ENCODE measurements at places on chromosomes 4 and X.

- DNase-seq: no peak
Observed at GRCh38 chr4:147772056-147772455, 40.2 kb downstream of the ARHGAP10 start.

DNA sequence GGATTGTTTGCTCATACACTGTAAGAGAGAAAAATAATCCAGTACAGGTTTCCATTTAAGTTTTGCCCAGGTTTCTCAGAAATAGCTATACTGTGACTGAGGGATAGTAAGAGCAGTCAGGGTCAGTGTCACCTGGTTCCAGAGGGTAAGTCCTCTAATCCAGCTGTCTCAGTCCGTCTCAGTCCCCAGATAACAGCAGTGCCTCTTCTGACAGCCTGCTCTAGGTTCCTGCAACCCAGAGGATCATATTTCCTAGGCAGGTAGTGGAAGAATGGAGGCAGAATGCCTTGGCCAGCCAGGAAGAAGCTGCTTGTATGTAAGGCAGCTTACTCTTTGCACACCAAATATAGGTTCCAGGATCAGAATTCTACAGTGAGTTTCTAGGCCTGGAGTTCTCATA, 22.6 kb upstream of the GNRHR start:
- no peak for DNase-seq

DNA sequence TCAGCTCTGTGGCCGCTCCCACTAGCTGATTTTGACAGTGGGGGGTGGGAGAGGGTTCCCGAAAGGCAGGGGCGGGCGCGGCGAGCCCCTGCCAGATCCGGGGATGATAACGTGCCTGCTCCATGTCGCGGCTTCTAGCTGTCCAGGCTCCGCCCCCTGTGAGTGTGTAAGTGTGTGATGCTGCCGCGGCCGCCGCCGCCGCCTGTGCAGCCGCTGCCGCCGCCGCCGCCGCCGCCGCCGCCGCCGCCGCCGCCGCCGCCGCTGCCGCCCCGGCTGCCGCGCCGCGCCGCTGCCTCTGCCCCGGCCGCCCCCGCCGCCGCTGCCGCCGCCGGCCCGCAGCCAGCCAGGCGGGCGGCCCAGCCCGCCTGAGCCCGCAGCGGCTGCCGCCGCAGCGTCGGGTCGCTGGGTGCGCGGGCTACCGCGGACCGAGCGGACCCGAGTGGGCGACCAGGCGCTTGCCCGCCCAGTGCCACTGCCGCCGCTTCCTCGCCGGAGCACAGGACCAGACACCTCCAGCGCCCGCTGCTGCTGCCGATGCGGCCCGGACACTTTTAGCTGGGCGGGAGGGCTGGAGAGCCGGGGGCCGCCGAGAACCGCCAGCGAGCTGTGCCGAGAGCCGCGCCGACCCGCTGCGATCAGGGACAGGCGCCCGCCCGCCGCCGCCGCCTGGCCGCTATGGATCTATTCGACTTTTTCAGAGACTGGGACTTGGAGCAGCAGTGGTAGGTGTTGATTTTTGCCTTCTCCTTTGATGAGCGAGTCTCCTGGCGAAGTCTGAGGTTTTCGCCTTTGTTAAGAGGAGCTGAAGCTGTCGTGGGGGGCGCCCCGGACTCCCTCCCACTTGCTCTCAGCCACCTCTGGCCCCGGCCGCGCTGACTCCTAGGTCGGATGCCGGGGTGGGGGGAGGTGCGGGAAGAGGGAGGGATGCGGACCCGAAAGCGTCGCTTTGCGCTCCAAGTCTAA, at the start of gene AFF2:
AFF2 (plus strand) TSS at position 195 of the 963 bp plus-strand sequence; CDS start at position 676, 481 bp downstream.
- no peak for DNase-seq

GRCh38 chrX:35439692-35440091, 358.4 kb upstream of the MAGEB16 start:
- no peak for DNase-seq

DNA sequence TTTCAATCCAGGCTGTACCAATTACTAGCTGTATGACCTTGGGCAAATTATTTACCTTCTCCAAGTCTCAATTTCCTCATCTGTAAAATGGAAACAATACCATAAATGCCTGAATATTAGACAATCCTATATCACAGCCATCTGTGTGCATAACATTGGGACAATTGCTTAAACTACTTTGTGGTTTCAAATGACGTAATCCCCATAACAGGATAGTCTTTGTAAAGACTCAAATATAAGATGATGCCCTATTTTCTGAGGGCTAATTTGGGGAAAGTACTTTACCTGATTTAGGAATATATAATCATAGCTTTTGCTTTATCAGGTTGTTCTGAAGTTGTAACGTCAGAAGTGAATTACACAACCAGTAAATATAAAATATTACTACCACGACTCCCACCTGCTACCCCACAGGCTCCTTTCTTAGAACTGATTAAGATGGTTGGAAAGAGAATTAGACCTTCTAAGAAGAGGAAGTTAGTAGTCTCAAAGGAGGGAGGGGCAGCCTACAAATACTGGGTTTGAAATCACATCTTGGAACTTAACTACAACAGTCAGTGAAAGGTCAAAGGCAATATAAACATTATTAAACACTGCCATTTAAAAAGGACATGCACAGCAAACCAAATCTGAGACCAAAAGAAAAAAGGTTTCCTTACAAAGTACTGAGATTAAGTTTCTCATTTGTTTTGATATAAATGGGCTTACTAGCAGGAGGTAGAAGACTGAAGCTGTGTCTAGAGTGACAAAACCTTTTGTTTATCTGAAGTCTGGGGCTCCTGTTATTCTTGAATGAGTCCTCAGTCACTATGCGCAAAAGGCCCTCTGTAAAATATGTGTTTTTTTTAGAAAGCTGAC, 215.0 kb downstream of the SCFD2 start:
- no peak for DNase-seq

DNA sequence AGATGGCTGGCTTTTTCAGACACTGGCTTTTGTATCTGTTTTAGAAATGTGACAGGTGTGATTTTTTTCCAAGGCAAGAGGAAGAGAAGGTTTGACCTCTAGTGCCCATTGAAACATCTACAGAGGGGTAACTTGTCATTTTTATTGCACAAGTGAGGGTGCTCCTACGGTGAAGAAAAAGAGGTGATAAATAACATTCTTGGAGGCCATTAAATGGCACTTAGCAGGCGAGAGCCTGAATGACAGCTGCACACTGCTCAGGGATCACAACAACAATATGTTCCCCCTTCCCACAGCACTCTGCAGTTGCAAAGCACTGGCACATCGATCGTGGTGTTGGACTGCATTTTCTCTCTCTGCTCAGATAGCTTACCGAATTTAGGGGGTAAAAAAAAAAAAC, 22.9 kb downstream of the FAM184B start:
- DNase-seq: peak; percentile 48

DNA sequence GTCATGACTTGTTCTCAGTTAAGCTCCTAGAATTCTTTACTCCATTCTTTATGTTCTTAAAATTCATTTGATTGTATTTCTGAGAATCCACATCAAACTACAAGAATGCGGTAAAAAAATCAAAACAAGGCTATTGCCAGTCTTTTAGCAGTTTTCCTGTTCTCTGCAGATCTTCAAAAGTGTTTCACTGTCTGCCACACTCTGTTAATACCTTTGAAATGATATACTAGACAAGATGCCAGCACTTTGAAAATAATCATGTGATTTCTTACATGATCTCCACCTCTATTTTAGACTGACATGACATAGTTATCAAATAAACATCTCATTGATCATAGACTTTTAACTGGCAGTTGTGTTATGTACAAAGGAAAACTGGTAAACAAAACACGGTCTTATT, 30.1 kb upstream of the GPRIN3 start:
- DNase-seq: no peak

DNA sequence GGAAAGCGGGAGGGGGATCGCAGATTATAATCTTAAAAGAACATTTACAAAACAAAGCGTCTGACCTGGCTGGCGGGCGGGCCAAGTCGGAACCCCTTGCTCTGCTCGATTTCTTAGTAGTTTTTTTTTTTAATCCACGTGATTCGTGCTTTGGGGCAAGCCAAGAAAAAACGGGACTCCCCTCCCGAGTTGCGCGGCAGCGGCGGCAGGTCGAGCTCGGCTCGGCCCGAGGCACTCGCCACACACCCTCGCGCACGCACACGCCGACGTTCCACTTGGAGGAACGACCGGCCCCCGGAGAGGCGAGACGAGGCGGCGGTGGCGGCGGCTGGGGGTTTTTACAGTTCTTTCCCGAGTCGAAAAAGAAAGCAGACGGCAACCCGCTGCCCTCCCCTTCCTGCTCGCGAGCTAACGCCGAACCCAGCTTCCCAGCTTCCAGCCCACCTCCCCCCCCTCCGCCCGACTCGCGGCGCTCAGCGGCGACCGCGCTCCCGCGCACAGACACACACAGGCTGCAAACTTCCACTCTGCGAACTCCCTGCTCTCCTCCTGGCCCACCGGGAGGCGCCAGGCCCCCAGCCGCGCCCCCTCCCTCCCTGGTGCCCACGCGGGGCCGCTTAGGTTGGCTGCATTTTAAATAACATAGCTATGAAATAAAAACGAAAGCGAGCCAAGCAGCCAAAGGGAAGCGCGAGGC, 1.2 kb downstream of the BCOR start:
- DNase-seq: peak; percentile 32

GRCh38 chr4:1061056-1061700, 49.8 kb downstream of the FGFRL1 start:
- no peak for DNase-seq

GRCh38 chrX:40189637-40190036, 91.9 kb upstream of the BCOR start:
- DNase-seq: no peak

GRCh38 chr4:100848841-100849240, 331.0 kb upstream of the EMCN start:
- no peak for DNase-seq

GRCh38 chr4:86810847-86811246, 38.3 kb downstream of the SLC10A6 start:
- no peak for DNase-seq

- DNase-seq: no peak
Observed at GRCh38 chrX:73556159-73556558, 6.8 kb upstream of the CHIC1 start.

DNA sequence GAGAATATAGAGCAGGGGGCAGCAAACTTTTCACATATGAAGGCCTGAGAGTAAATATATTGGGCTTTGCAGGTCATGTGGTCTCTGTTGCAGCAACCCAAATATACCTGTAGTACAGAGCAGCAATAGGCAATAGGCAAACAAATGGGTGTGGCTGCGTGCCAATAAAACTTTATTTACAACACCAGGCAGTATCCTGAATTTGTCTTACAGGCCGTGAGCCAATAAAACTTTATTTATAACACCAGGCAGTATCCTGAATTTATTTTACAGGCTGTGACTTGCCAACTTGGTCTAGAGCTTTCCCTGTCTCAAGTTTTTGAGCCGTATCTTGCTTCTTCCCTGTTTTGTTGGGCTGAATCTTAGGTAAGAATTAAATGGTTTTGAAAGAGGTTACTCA, 118.2 kb downstream of the PHEX start:
- no peak for DNase-seq

DNA sequence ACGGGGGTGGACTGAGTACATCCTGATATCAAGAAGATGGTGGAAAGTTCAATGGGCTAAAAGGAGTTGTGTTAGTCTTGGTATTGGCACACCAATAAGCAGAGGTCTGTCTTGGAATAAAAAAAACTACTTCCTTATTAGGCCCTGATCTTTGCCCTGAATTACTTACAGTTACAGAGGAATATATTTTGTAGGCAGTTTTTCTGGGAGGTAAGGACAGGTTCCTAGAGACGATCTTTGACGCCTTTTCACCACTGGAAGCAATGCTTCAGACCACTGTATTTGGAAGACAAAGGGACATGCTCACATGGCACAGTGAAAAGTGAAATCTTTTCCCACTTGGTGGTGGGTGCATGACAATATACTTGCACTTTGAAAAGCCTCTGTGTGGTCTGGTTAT, 618 bp upstream of the XK start:
- no peak for DNase-seq

GRCh38 chr4:7342223-7343080, 92.3 kb downstream of the PSAPL1 start:
- DNase-seq: no peak

GRCh38 chr4:78200949-78201348, 143.8 kb downstream of the FRAS1 start:
- DNase-seq: no peak

GRCh38 chrX:72169008-72169728, 12.4 kb upstream of the PIN4 start:
- no peak for DNase-seq

- no peak for DNase-seq
Observed at GRCh38 chr4:40562208-40562607, 67.5 kb downstream of the RBM47 start.

GRCh38 chrX:20664774-20665173, 398.1 kb upstream of the RPS6KA3 start:
- no peak for DNase-seq

Data from NCI-H2081 (cell line).